ENCODE measurements at places on chromosomes 7 and 10. TPM values are rescaled to one million over a fixed set of nuclear protein-coding genes. Genes with fewer than 3 reads are reported as not detected.

Gene CALML3
- not detected for total RNA-seq

Gene SDK1
- total RNA-seq = 1.6 TPM

Gene CYP2E1
- total RNA-seq = 1.2 TPM

Gene UFSP1
- 8.9 TPM for total RNA-seq

Gene ATP6V0A4
- total RNA-seq = 0.47 TPM

Gene HTR5A
- total RNA-seq = not detected
